Stimulated activated CD4-positive, alpha-beta T cell treated with anti-CD3 and anti-CD28 coated beads, Interleukin-15, amount 100 ng/mL, for 48 hours (primary cell): ENCODE measurements at places on chromosomes 2 and 18.

GRCh38 chr2:102337012-102337411 lies 18.6 kb upstream of the IL18R1 start:
- no peak for DNase-seq

GRCh38 chr18:2905854-2906703 lies 59.3 kb downstream of the EMILIN2 start:
- DNase-seq: peak; percentile 35

- DNase-seq: no peak
Measured at GRCh38 chr18:45103319-45104048, 422.8 kb downstream of the SETBP1 start.

DNA sequence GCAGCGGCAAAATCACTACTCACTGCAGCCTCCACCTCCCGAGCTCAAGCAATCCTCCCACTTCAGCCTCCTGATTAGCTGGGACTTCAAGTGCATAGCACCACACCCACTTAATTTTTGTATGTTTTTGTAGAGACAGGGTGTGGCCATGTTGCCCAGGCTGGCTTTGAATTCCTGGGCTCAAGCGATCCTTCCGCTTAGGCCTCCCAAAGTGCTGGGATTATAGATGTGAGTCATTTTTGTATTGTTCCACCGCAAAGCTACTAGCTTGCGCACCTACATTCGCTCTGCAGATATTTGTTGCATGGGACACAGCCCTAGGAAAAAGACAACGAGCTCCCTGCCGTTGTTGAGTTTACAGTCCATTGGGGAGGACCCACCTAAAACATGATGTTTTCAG lies 173.5 kb upstream of the AGAP1 start:
- DNase-seq: no peak

DNA sequence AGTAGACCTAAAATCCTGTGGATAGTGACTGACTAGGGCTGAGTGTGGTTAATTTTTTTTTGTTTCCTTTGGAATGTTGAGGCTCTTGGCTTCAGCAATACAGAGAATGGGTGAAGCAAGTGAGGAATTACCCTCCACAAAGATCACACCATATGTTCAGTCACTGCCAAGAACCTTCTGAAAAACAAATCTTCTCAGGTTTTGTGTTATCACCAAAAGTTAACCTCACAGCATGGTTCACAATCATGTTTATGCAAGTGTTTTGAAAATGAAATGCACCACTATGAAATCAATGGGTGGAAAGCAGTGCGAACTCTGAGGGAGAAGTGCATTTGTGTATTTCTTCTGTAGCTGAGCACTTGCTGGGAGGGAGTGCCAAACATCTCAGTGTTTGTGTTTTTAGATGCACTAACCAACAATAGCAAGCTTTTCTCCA lies 44.4 kb downstream of the SPATS2L start:
- DNase-seq: no peak

- no peak for DNase-seq
Measured at GRCh38 chr2:62794791-62795190, 89.3 kb downstream of the EHBP1 start.

- DNase-seq: no peak
Measured at GRCh38 chr18:6406075-6406909, 8.4 kb downstream of the L3MBTL4 start.

DNA sequence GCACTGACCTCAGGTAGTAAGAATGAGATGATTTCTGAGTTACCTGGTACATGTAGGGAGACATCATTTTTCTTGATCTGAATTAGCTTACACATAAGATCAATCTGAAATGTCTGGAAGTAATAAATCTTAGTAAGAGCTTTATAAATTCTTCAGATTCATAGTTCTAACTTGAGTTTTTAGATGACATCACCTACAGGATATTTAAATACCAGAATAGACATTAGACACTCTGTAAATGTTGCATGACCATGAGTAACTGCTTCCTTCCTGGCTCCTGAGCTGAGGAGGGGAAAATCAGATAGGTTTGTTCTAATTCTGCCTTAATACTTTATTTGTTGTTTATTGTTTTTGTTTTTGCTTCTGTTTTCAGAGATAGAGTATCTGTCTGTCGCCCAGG lies 181.8 kb downstream of the PHLPP1 start:
- DNase-seq: no peak

GRCh38 chr2:2570871-2571270 lies 239.8 kb upstream of the MYT1L start:
- no peak for DNase-seq

DNA sequence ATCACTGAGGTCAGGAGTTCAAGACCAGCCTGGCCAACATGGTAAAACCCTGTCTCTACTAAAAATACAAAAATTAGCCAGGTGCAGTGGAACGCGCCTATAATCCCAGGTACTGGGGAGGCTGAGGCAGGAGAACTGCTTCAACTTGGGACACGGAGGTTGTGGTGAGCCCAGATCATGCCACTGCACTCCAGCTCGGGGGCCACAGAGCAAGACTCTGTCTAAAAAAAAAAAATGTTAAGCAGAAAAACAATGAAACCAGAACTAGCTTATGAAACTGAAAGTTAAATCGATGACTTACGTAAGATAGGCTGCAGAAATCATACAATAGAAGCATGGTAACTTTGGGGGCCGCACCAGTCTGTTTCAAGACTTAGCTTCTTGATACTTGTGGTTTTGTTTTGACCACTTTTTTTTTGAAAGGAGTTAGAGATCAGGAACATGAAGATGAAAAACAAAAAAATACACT lies 6.2 kb upstream of the GPR155 start:
- peak; percentile 22 for DNase-seq

GRCh38 chr18:76487782-76488181 lies 7.3 kb downstream of the ZNF516 start:
- no peak for DNase-seq

DNA sequence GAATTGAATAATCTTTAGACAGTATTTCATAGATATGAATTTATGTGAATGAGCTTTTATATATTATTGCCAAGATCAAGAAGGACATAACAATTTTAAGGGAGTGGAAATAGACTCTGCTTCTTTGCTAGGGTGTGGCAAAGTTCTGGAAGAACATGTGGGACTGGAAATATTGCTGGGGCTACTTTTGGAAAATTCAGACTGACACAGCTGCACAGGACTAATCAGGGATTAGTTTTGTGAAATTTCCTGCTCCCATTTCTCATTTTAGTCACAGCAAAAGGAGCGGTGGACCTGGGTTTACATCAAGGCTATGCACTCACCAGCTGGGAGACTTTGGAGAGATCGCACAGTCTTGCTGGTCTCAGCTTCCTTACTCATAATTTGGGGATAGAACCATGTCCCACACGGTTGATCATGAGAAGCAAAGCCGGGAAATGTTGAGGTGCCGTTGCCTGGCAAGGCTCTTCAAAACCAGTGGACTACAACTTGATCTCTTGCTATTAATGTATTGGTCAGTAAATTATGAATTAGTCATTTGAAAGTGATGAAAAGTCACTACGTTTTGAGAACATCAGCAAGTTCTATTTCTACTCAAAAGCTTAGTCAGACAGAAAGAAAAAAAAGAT lies 42.4 kb downstream of the IL1RL2 start:
- no peak for DNase-seq

DNA sequence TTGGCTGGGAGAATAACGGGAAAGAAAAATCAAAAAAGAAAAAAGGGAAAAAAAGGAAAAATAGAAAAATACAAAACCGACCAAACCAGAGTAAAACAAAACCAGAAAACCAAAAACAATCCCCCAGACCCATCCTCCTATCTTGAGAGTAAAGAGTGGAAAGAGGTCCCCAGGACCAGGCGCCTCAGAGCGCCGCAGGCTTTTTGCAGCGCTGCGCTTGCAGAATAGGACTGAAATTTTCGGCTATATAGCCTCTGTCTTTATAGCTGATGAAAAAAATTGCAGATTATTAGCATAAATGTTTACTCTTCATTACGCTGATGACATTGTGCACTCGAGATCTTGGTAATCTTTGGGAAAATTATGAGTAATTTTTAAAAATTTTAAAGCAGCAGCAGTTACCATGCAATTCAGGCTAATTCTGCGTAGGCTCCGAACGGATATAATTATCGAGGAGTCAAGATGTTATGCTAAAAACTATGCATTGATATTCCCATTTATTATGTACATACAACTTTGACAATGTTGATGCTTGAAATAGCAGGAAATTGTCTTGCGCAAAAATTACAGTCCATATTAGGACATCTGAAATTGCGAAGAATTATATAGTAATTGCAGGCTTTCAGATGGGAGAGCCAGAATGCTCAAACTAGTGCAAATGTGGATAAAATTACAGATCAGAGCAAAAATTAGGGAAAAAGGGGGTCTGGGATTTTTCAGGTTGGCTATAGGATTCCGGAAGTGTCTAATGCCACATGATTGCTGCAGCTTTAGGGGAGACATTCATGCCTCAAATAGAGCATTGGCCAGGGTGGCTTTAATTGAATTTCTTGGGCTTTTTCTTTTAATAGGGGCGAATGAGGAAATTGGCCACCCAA lies 8.3 kb downstream of the DLX1 start:
- DNase-seq: no peak

DNA sequence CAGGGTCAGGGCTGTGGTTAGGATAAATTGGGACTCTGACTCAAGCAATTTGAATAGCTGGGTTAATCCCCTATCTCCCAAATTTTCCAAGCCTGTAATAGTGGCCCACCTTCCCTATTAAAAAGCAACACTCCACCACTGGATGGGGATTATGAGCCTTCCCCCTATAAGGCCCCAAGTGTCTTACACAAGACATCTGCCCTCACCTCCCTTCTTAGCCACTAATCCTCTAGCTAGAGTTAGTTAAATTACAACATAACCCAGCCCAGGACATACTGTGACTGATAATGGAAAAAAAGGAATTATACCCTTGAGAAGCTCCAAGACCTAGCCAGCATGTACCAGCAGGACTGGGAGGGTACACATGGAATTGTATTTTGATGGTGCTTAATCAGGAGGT lies 190.4 kb downstream of the NRP2 start:
- DNase-seq: no peak

- DNase-seq: no peak
Measured at GRCh38 chr18:57220480-57220879, 73.6 kb downstream of the BOD1L2 start.

GRCh38 chr2:170271340-170271739 lies 93.4 kb downstream of the MYO3B start:
- no peak for DNase-seq

DNA sequence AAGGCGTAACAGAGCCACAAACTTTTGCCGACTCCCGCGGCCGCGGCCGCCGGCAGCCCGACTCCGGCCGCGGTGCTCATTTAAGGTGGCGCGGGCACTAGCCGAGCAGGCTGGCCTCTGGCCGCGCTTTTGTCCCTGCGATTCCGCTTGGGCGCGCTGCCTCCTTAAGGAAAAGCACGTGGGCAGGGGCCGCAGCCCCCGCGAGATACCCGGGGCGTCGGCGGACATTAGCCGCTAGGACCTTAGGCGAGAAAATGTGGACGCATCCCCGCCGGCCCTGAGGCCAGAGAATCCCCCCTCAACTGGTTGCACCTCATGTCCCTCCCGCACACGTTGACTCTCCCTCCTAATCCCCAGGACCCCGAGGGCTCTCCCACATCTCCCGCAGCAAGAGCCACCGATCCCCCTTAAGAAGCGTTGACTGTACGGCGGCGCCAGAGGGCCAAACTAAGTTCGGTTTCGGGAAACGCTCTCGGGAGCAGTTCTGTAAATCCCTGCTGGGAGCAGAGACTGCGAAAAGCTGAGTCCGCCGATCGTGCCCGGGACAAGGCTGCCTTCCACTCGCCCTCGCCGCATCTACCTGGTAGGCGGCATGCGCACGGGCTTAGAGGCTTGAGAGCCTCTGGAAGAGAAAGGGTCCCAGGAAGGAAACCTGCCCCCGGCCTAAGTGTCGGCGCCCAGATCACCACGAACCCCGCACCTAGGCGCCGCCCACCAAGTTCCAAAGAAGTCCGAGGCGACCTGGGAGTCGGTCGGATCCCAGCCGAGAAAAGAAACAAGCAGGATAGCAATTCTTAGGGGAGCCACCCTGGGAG lies 1.8 kb upstream of the SATB2 start:
- DNase-seq: peak; percentile 54

GRCh38 chr2:138602166-138602460 lies 100.5 kb downstream of the SPOPL start:
- DNase-seq: no peak

DNA sequence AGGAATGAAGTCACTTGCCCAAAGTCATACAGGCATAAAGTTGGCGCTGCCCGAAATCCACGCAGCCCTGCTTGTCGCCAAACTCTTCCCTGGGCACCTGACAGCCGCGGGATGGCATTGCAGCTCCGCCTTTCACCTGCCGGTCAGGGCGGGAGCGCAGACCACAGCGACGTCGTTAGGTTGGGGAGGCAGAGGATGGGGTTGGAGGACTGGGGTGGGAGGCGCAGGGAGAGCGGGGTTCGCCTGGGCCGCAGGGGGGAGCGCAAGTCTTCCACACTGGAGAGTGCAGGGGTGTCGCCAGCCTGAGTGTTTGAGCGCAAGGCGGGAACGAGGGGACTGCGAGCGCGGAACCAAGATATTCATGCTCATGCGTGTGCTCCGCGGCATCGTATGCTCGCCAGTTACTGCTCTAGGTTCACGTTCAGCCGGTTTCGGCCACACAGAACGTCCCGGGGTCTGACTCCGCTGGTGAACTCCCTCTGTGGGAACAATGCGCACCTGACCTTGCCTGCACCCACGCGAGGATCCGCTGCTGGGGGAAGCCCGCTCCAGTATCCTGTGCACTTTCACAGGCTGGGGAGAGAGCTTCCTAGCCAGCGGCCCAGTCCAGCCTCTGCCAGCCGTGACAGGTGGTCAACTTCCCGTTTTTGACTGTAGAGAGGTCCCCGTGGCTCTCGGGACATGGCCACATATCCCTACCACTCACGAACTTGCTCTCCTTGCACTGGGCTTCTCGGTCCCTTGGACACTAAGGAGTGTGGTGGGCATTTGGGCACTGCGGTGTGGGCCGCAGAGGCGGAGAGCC lies 767 bp upstream of the NPPC start:
- peak; percentile 23 for DNase-seq

- peak; percentile 6 for DNase-seq
Measured at GRCh38 chr2:202555356-202555755, 79.4 kb upstream of the FAM117B start.

DNA sequence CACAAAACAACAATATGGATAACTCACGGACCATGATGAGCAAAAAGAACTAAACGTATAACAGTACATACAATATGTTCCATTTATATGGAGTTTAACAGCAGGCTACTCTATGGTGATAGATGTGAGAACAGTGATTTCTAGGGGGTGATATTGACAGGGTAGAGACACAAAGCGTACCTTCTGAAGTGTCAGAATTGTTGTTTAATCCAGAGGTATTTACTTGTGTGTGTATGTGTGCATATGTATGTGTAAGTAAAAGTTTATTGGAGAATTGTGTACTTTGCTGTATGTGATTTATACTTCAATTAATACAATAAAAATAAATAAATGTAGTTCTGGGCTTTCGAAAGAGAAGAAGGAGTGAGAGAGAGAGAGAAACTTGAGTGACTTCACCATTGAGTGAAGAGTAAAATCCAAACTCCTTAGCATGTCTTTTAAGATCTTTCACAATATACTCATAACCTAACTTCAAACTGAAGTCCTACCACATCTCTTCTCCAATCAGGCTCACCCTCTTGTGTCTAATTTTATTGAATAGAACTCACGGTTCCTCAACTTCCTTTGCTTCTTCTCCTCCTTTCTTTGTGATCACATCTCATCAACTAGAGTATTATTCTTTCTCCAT lies 126.0 kb upstream of the KLF7 start:
- DNase-seq: no peak

GRCh38 chr2:232447638-232448303 lies 8.2 kb upstream of the ALPI start:
- no peak for DNase-seq
